ENCODE measurements at places on chromosomes 12 and 14. TPM values are rescaled to one million over a fixed set of nuclear protein-coding genes. Genes with fewer than 3 reads are reported as not detected.

PZP gene
- total RNA-seq = not detected

KRT2 gene
- not detected for total RNA-seq

TMEM229B gene
- total RNA-seq = 20.0 TPM

CLEC4C gene
- total RNA-seq = not detected

ENDOU gene
- 0.30 TPM for total RNA-seq

APOF gene
- not detected for total RNA-seq

SH2B3 gene
- total RNA-seq = 44.5 TPM

LALBA gene
- not detected for total RNA-seq

DAO gene
- not detected for total RNA-seq

GRCh38 chr12:82383930-82384552, 25.7 kb downstream of the METTL25 start:
- H3K4me1 ChIP-seq = no peaks in the 10 kb centered on the region
- no peaks in the 10 kb centered on the region for H3K36me3 ChIP-seq
- H3K27me3 ChIP-seq = no peaks in the 10 kb centered on the region
- DNase-seq = no peak
- no peak overlapping the region for H3K27ac ChIP-seq
- H3K4me3 ChIP-seq = no peak overlapping the region

GRCh38 chr12:109448707-109449390, 28.3 kb downstream of the KCTD10 start:
- no peak overlapping the region for H3K27ac ChIP-seq
- H3K27me3 ChIP-seq = no peaks in the 10 kb centered on the region
- DNase-seq = no peak
- peaks cover 10% of the 10 kb centered on the region for H3K36me3 ChIP-seq
- no peaks in the 10 kb centered on the region for H3K4me1 ChIP-seq

GRCh38 chr12:4621511-4621910, 27.3 kb downstream of the AKAP3 start:
- H3K27me3 ChIP-seq = peaks cover 8% of the 10 kb centered on the region
- DNase-seq = no peak
- H3K4me1 ChIP-seq = no peaks in the 10 kb centered on the region
- H3K36me3 ChIP-seq = no peaks in the 10 kb centered on the region
- H3K27ac ChIP-seq = no peak overlapping the region

DNA sequence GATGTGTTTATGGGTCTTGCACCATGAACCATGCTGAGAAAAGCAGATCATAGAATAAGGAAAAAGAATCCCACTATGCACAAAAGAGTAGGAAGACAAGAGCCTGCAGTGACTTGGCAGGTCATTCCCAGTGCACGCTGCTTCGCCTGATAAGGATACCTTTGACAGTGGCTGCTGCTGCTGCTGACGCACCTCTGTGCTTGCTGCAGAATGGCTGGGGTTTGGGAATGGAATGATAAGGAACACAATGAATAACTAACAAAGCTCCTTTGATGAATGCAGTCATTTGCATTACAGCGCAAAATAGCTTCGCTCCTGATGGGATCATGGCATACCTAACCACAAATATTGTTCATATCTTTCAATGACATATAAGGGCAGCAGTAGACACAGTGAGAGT, 278.7 kb downstream of the PDZRN4 start:
- H3K4me1 ChIP-seq = no peaks in the 10 kb centered on the region
- H3K4me3 ChIP-seq = no peak overlapping the region
- no peaks in the 10 kb centered on the region for H3K36me3 ChIP-seq
- H3K27me3 ChIP-seq = peaks cover 7% of the 10 kb centered on the region
- no peak for DNase-seq
- H3K27ac ChIP-seq = no peak overlapping the region

- peaks cover 3% of the 10 kb centered on the region for H3K4me1 ChIP-seq
- H3K27ac ChIP-seq = no peak overlapping the region
- H3K27me3 ChIP-seq = peaks cover 27% of the 10 kb centered on the region
- H3K36me3 ChIP-seq = no peaks in the 10 kb centered on the region
- DNase-seq = no peak
These were observed 59.8 kb downstream of the DIO3 start for GRCh38 chr14:101620821-101621785.

DNA sequence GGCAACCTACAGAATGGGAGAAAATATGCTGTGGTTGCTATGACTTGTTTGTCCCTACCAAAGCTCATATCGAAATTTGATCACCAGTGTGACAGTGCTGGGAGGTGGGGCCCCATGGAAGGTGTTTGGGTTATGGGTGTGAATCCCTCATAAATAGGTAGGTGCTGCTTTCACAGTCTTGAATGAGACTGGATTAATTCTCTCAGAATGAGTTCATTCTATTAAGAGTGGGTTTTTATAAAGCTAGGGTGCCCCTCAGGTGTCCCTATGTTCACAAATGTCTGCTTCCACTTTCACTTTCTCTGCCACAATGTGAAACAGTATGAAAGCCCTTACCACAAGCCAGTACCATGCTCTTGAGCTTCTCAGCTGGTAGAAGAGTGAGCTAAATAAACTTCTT, 133.5 kb downstream of the CPNE8 start:
- H3K4me3 ChIP-seq = peak overlapping the region; percentile 71
- H3K4me1 ChIP-seq = peaks cover 6% of the 10 kb centered on the region
- no peaks in the 10 kb centered on the region for H3K36me3 ChIP-seq
- no peaks in the 10 kb centered on the region for H3K27me3 ChIP-seq
- H3K27ac ChIP-seq = peak overlapping the region; percentile 81
- no peak for DNase-seq

- DNase-seq = no peak
- no peaks in the 10 kb centered on the region for H3K27me3 ChIP-seq
- H3K4me3 ChIP-seq = no peak overlapping the region
- peaks cover 34% of the 10 kb centered on the region for H3K36me3 ChIP-seq
- peaks cover 16% of the 10 kb centered on the region for H3K4me1 ChIP-seq
- H3K27ac ChIP-seq = no peak overlapping the region
These were observed 16.8 kb downstream of the PLXNC1 start for GRCh38 chr12:94165138-94165537.

DNA sequence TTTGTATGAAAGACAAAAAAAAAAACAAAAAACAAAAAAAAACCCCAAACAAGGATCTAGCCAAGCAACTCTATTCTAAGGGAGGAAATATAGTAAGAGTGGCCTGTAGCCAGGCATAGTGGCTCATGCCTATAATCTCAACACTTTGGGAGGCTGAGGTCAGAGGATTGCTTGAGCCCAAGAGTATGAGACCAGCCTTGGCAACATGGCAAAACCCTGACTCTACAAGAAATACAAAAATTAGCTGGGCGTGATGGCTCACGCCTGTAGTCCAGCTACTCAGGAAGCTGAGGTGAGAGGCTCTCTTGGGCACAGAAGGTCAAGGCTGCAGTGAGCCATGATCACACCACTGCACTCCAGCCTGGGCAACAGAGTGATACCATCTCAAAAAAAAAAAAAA, 47.9 kb downstream of the TMEM117 start:
- DNase-seq = no peak
- H3K4me3 ChIP-seq = no peak overlapping the region
- no peaks in the 10 kb centered on the region for H3K36me3 ChIP-seq
- H3K27ac ChIP-seq = no peak overlapping the region
- no peaks in the 10 kb centered on the region for H3K4me1 ChIP-seq

- H3K4me1 ChIP-seq = no peaks in the 10 kb centered on the region
- H3K27me3 ChIP-seq = peaks cover 2% of the 10 kb centered on the region
- no peak overlapping the region for H3K4me3 ChIP-seq
- H3K27ac ChIP-seq = no peak overlapping the region
- DNase-seq = no peak
- H3K36me3 ChIP-seq = no peaks in the 10 kb centered on the region
These were observed 91.7 kb upstream of the SEL1L start for GRCh38 chr14:81625343-81625742.

GRCh38 chr14:79663453-79663852, 547.9 kb downstream of the DIO2 start:
- no peak overlapping the region for H3K4me3 ChIP-seq
- H3K4me1 ChIP-seq = no peaks in the 10 kb centered on the region
- H3K27ac ChIP-seq = no peak overlapping the region
- no peak for DNase-seq
- H3K36me3 ChIP-seq = no peaks in the 10 kb centered on the region

DNA sequence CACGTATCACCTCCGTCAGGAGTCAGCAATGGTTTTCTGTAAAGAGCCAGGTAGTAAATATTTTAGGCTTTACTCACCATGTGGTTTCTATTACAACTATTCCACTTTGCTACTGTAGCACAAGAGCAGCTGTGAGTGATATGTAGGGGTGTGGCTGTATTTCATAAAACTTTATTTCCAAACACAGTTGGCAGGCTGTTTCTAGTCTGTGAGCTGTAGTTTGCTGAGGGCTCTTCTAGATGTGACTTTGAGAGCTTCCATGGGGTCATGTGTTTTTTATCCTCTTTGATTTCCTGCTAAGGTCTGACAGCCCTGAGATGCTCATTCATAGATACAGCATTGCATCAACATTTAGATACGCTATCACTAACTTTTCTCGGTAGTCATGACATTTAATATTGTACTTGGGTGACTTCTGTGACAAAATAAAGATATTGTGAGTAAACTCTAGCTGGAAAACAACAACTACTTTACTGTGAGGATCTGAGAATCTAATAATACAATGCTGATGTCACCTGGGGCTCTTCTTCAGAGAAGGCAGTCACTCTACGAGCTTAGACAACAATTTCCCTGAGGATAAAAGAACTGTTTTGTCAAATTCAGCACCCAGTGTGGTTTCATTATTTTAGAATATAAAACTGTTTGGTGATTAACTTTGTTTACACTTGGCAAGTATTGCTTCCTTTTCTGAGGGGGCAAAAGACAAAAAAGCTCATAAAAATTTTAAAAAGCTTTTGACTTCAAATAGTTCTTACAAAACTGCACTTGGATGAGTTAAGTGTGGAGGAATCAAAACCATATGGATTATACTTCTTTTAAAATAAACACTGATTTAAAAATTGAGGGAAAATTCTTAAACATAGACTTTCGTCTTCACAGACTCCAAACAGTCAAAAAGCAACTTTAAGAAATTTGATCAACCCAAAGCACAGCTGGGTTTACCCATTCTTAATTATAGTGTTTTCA, 231.2 kb upstream of the DCN start:
- H3K4me3 ChIP-seq = no peak overlapping the region
- no peak for DNase-seq
- H3K27ac ChIP-seq = no peak overlapping the region
- no peaks in the 10 kb centered on the region for H3K4me1 ChIP-seq
- no peaks in the 10 kb centered on the region for H3K27me3 ChIP-seq
- no peaks in the 10 kb centered on the region for H3K36me3 ChIP-seq

DNA sequence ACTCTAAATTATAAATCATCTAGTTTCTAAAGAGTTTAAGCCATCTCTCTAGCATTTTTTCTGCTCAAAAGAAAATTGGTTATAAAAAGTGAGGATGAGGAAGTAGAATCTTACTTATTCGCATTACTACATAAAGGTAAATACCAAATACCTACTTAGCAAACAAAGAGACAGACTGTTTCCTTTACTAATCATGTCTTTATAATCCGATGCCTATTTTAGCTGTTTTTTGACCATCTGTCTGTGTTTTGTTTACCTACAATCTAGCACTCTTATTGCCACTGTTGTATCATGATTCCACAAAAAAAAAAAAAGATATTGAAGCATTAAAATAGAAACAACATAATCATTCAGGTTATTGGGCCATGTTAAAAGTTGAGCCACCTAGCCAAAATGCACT, 396.2 kb downstream of the PAWR start:
- H3K4me1 ChIP-seq = no peaks in the 10 kb centered on the region
- no peaks in the 10 kb centered on the region for H3K27me3 ChIP-seq
- H3K4me3 ChIP-seq = no peak overlapping the region
- H3K36me3 ChIP-seq = no peaks in the 10 kb centered on the region
- no peak overlapping the region for H3K27ac ChIP-seq
- no peak for DNase-seq

GRCh38 chr14:104967386-104968152, 10.6 kb downstream of the AHNAK2 start:
- peaks cover 21% of the 10 kb centered on the region for H3K27me3 ChIP-seq
- H3K27ac ChIP-seq = no peak overlapping the region
- DNase-seq = peak; percentile 56
- H3K36me3 ChIP-seq = no peaks in the 10 kb centered on the region

GRCh38 chr14:96176275-96176674, 28.4 kb upstream of the BDKRB2 start:
- no peak for DNase-seq
- no peak overlapping the region for H3K27ac ChIP-seq
- H3K36me3 ChIP-seq = no peaks in the 10 kb centered on the region
- H3K4me1 ChIP-seq = no peaks in the 10 kb centered on the region

GRCh38 chr12:66044731-66045130, 85.8 kb downstream of the LLPH start:
- H3K27ac ChIP-seq = no peak overlapping the region
- H3K36me3 ChIP-seq = no peaks in the 10 kb centered on the region
- DNase-seq = no peak
- H3K4me3 ChIP-seq = no peak overlapping the region

GRCh38 chr12:64172143-64172970, 49.7 kb downstream of the KICS2 start:
- peaks cover 2% of the 10 kb centered on the region for H3K36me3 ChIP-seq
- H3K27me3 ChIP-seq = no peaks in the 10 kb centered on the region
- H3K4me3 ChIP-seq = no peak overlapping the region
- H3K4me1 ChIP-seq = peaks cover 3% of the 10 kb centered on the region
- no peak for DNase-seq

Measured in activated naive CD8-positive, alpha-beta T cell treated with anti-CD3 and anti-CD28 coated beads, Interleukin-2, amount 10 ng/mL, durations not matched to agents 7 days and 5 days (primary cell).